ENCODE measurements at places on chromosomes 1 and 21.

- no peak for DNase-seq
These were observed 10.0 kb downstream of the SELL start for GRCh38 chr1:169701261-169702005.

- DNase-seq = no peak
These were observed 28.7 kb downstream of the RCSD1 start for GRCh38 chr1:167658574-167659328.

- no peak for DNase-seq
These were observed 376.9 kb upstream of the LYPLAL1 start for GRCh38 chr1:218796773-218797172.

DNA sequence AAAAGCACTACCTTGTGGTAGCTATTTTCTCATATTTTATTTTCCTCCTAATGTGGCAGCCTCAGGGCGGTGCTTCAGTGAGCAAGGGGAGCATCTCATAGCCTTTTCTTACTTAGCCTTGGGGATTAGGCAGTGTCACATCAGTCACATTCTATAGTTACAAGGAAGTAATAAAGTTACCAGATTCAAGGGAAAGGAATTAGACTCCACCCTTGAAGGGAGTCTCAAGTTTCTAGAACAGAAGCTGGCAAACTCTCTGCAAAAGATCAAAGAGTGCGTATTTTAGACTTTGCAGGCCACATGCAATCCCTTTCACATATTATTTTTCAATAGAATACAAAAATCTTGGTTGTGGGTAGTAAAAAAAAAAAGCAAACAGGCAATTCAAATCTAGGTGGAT lies 350.4 kb downstream of the AMY1C start:
- no peak for DNase-seq

GRCh38 chr1:94678202-94678848 lies 136.8 kb upstream of the F3 start:
- no peak for DNase-seq

- no peak for DNase-seq
These were observed 1.8 kb downstream of the C1orf53 start for GRCh38 chr1:197904126-197904787.

- DNase-seq = no peak
These were observed 257.8 kb downstream of the NPHP4 start for GRCh38 chr1:5734414-5734813.

GRCh38 chr1:8682573-8682972 lies 134.9 kb downstream of the RERE start:
- DNase-seq = no peak

- no peak for DNase-seq
These were observed 7.9 kb downstream of the LYST start for GRCh38 chr1:235858766-235859165.

DNA sequence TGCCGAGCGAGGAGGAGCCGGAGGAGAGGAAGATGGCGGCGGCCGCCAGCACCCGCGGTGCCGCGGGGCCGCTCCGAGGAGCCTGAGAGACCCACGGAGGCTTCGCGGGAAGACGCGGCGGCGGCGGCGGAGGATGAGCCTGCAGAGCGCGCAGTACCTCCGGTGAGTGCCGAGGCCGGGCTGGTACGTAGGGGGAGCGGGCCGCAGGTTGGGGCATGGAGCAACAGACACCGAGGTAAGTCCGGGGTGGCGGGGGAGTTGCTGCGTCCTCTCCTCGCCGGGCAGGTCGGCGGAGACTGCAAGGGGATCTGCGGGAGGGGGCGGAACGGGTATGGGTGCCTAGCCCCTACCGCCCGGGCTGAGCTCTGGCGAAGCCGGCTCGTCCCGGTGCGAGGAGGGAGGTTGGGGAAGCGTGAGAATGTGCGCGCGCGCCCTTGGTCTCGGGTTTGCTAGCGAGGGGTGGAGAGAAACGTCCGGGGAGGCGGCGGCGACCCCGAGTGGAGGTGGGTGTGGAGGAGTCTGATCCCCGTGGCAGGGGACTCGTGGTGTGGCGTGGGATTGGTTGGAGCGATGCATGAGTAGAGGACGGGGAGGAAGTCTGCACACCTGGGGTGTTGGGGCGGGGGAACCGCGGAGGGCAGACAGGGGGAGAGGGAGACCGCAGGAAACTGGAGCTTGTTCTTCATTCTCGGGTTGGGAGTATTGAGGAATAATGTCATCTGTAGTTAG lies at the start of gene SMG7:
Gene SMG7, plus strand, starts transcription at position 12 of the 729 bp plus-strand sequence. Its CDS starts 122 bp downstream, at position 134.
- DNase-seq = peak; percentile 41

GRCh38 chr1:2987773-2988172 lies 33.5 kb upstream of the ACTRT2 start:
- no peak for DNase-seq

DNA sequence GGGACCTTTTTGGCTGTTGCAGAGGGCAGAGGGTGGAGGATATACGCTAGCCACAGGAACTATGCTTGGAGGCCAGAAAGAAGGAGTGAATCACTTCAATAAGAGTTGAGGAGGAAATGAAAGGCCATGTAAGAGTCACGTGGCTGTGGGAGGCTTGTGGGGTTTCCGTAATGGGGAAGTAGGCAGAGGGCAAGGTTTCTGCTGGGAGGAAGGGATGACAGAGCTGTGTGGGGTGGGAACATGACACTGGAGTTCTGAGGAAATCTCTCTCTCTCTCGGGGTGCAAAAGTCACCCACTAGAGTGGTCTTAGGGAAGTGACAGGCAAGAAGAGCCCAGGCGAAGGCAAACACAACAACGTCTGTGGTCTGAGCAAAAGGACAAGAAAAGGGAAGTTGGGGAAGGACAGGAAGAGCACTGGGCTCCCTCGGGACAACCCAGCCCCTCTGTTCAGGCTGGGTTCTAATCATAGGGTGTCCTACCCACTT lies 3.9 kb upstream of the CD1C start:
- no peak for DNase-seq

DNA sequence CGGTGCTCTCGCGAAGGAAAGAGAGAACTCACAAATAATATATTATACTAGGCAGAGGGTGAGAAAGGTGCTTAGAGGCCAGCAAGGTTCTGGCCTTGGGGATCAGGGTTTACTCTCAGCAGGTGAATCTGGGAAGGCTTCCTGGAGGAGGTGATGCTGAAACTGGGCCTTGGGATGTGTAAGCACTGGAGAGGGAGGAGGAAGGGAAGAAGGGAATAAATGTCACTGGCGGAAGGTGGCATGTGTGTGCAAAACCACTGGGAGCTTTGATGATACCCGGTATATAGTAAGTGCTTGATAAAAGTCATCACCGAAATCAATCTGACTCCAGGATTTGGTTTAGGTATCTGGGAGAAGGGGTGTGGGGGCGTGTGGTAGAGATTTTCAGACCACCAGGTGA lies 24.4 kb downstream of the SPSB1 start:
- no peak for DNase-seq

DNA sequence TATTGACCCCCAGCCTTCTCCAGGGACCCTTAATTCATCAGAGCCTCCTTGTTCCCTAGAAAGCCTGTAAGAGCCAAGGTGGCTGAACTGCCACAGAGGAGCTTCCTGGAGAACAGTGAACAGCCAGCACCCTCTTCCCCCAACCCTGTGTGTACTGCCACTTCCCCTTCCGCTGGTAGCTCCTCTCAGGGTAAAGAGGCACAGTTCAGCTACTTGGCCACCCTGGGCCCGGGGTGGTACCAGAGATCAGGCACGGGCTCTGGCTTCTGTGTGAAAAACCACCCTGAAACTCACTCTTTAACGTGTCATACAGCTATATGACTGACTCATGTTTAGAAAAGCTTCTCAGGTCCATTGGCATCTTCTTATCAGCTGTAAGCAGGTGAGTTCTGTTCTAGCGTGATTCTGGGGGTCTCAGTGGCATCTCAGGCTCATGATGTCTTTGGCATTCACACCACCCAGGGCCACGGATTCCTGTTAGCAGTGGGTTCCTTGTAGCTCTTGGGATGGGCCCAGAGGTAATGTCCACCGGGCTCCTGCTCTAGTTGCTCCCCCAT lies 22.4 kb downstream of the ARMH1 start:
- DNase-seq = no peak

DNA sequence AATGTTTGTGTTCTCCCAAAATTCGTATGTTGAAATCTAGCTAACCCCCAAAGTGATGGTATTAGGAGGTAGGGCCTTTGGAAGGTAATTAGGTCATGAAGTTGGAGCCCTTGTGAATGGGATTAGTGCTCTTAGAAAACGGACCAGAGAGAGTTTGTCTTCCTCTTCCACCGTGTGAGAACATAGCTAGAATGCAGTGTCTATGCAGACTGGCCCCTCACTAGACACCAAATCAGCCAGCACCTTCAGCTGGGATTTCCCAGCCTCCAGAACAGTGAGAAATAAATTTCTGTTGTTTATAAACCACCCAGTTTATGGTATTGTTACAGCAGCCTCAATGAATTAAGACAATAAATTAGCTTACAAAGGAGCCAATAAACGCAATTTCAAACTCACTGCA lies 58.0 kb downstream of the KIAA0319L start:
- no peak for DNase-seq

DNA sequence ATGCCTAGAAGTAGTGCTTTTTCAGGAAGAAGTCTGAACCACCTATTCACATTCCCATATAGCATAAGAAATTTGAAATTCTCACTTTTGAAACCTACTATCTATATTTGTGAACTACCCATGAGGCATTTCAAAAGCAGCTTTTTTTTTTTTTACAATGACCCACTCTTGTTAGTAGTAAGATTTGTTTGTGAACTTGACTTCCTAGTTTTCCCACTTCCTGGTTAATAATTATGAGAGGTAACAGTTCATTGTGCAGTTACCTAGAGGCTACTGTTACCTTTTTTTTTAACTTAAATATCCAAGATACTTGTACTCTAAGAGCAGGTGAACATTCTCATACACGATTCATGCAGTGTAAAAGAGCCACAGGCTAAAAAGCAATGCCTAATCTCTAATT lies 371.7 kb upstream of the ADGRL2 start:
- no peak for DNase-seq

DNA sequence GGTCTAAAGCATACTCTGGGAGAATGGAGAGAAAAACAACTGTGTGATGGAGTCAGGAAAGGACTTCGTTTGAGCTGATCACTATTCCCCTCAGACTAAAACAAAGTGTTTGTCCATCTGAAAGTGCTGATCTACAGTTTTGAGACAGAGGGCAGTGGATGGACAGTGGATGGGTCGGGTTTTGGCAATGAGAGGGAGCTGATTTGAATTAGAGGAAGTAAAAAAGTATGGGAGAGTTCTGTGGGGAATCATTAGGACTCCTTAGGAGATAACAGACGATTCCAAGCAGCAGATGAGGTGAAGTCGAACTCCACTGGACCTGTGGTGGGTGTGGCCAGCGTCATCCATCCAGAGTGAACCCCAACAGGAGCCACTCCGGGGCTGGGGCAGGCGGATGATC lies 62.3 kb downstream of the PTGS2 start:
- no peak for DNase-seq

GRCh38 chr1:64683419-64683818 lies 61.5 kb upstream of the RAVER2 start:
- DNase-seq = no peak

- DNase-seq = no peak
These were observed 113.0 kb downstream of the DMRTB1 start for GRCh38 chr1:53572065-53572814.

DNA sequence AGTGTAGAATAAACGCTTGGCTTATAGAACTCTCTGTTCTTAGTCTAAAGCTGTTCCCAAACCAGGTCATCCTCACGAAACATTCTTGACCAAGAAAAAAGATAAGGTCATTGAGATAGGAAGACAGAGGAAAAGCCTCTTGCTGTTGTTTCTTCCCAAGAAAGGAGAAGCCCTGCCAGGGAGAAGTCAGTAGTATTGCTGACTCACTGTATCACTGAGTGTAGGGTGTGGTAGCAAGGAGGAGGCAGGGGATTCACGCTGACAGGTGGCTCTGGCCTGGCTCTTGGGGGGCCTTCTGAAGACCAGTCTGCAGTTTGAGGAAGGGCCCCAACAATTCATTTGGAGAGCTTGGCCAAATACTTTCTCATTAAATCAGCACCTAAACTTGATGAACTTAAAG lies 97.8 kb downstream of the CD247 start:
- no peak for DNase-seq

- no peak for DNase-seq
These were observed 26.4 kb downstream of the TRAF5 start for GRCh38 chr1:211352985-211353515.

DNA sequence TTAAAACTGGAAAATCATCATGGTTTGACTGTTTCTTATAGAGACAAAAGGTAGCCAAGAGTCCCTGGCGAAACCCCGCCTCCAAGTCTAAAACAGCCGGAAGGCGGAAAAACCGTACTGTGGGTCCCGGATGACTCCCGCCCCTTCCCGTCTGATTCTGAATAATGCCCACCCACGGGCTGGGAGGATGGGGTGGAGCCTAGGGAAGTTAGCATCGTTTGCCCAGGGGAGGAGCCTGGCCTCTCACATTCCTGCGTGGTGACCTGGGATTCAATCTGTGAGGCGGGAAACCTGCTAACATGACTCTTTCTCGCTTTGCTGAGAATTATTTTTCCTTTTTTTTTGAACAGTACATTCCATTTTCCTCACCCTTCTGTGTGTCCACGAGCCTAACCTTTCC lies 124.9 kb downstream of the KCNK1 start:
- no peak for DNase-seq

- no peak for DNase-seq
These were observed 115.2 kb downstream of the ADGRL2 start for GRCh38 chr1:81915937-81916336.

DNA sequence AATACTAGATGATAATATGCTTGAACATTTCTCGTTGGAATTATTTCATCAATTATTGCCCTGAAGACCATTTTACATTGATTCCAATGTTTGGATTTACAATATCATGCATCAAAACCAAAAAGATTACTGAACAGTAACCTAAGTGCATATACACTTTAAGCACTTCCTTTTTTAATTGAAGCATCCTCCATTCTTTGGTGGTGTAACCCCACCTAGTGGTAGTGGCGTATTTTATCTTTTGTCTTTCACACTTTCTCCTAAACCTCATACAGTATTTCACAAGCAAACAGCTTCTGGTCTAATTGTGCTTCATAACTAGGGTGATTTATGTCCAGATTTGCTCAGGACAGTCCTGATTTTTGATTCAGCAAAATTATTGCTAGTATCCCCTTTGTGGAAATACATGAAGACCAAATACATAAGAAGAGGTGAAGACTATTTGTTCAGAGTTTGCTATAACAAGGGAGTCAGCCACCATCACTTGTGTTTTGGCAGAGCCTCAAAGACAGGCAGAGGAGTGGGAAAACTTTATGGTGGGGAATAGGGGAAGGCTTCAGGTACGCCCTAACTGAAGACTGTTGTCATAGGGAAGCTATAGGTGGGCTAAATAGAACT lies 3.4 kb upstream of the NVL start:
- peak; percentile 79 for DNase-seq

DNA sequence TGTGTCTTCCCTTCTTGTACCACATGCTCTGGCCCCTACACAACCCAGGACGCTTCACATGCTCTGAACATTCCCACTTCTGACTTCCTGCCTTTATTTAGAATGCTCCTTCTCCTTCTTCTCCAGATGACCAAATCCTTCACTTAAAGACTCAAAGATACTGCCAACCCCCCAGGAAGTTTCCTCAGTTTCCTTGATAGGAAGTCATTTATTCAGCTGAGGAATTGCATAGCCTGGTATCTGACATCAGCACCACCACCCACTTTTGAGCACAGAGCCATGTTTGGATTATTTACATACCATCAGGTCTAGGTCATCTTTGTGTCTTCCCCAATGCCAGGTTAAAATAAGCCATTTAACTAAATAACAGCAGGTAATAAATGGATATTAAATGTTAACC lies 42.4 kb downstream of the GFI1 start:
- peak; percentile 67 for DNase-seq

Data from fibroblast of lung (primary cell).